ENCODE measurements at places on chromosomes 12 and 14. TPM values are rescaled to one million over a fixed set of nuclear protein-coding genes. Genes with fewer than 3 reads are reported as not detected.

The SDR9C7 gene
- total RNA-seq, result 0.28 TPM

- DNase-seq, result peak; percentile 8
These were observed 103.8 kb downstream of the OSBPL8 start for GRCh38 chr12:76455582-76456345.

GRCh38 chr14:106872611-106873446 is 1346.4 kb downstream of the TMEM121 start:
- DNase-seq, result peak; percentile 25

DNA sequence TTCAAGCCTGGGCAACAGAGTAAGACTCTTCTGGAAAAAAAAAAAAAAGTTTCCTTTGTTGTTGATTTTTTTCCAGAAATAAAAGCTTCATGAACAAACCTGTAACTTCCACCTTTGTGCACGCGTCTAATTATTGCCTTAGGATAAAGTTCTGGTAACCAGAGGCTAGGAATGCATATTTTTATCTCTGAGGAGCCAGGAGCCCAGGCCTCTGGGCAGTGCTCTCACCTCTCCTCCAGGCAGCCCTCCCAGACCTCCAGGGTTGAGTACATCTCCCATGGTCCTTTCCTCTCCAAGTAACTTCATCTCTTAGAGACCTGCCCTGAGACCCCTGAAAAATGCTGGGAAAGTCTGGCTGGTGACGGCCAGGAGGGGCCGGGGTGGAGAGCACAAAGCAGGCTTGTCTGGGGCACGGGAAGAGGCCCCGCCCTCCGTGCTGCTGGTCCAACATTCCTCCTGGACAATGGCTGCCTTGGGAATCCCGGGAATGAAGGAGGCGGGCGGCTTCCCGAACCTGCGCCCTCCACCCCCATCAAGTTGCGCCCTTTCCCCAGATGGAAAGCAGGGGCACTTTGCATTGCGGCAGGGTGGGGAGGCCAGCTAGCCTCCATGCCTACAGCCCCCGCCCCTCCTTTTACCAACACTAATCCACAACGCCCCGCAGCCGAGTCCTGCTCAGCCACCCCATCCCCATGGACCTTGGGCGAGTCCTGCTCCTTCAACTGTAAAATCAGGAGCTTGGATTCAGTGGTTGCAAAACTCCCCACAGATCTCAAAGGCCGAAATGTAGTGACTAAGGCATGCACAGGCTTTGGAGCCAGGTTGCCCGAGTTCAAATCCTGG is 7.3 kb upstream of the FIGNL2 start:
- DNase-seq, result peak; percentile 94

GRCh38 chr14:78197051-78197450 is 26.9 kb downstream of the NRXN3 start:
- DNase-seq, result no peak

The CCDC177 gene
- total RNA-seq, result 0.17 TPM

The KRT2 gene
- total RNA-seq, result not detected

- DNase-seq, result no peak
These were observed 183.0 kb upstream of the FOXN3 start for GRCh38 chr14:89600029-89600428.

- no peak for DNase-seq
These were observed 188.9 kb downstream of the PPFIA2 start for GRCh38 chr12:81570234-81570633.

- no peak for DNase-seq
These were observed 212.0 kb downstream of the PTPRO start for GRCh38 chr12:15534322-15534721.

The TMEM229B gene
- 0.07 TPM for total RNA-seq

The CELA1 gene
- not detected for total RNA-seq

DNA sequence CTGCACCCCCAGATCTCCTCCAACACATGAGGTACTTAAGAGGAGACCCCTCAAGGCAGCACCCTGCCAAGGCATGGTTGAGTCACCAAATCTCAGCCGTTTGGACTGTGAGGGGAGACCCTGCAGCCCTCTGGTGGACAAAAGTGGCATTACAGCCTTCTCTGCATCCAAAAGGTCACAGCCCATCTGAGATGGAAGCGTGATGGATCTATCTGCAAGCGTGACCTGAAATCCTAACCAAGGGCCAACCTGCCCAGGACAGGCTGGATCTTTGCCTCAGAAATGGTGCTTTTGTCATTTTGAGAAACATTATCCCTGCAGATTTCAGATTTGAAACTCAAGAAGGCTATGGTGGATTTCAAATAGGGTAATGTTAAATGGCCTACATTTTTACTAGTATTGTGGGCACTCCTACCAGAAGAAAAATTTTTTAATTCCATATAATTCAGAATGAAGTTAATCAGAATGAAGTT is 23.7 kb upstream of the DHRS4 start:
- peak; percentile 84 for DNase-seq

DNA sequence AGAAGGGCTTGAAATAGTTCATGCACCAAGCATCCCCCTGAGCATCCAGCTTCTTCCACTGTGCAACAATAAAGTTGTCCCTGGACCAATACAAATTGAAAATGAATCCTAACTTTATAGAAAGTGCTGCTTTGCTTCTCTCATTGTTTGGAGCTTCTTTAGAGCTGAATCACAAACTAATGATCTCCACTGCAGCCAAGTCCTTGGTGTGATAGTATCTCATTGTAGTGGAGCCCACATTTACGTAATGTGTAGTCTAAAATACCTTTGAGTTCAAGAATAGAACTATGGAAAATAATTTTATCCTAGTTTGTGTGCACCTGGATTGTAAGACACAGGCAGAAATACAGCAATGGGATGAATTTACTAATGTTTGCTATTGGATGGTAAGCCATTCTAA is 319.9 kb downstream of the EGLN3 start:
- DNase-seq, result no peak

Data from H7 (cell line).